ENCODE measurements at places on chromosomes 3 and 15. TPM values are rescaled to one million over a fixed set of nuclear protein-coding genes. Genes with fewer than 3 reads are reported as not detected.

Gene EMC7
- 83.2 TPM for total RNA-seq

Gene DUOX1
- total RNA-seq, result not detected

Gene AMIGO3
- not detected for total RNA-seq

Gene CNTN3
- 0.84 TPM for total RNA-seq

DNA sequence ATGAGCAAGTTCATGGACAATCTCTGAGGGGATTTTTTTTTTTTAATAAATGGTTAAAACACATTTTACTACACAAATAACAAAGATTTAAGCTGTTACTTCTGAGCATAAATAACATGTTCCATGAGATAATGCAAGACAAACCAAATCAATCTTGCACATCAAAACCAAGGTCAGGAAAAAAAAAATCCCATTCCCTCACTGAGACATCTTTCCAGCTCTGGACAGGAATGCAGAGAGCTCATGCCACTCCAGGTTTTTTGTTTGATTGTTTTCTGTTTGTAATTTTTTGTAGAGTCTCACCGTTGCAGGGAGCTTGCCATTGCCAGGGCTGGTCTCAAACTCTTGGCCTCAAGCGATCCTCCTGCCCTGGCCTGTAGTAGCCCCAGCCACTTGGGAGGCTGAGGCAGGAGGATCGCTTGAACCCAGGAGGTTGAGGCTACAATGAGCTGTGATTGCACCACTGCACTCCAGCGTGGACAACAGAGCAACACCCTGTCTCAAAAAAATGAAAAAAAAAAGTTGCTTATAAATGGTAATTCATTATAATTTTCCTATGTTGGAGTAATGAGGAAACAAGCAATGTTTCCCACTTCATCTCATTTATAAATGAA, 14.0 kb downstream of the OSBPL10 start:
- DNase-seq, result no peak

DNA sequence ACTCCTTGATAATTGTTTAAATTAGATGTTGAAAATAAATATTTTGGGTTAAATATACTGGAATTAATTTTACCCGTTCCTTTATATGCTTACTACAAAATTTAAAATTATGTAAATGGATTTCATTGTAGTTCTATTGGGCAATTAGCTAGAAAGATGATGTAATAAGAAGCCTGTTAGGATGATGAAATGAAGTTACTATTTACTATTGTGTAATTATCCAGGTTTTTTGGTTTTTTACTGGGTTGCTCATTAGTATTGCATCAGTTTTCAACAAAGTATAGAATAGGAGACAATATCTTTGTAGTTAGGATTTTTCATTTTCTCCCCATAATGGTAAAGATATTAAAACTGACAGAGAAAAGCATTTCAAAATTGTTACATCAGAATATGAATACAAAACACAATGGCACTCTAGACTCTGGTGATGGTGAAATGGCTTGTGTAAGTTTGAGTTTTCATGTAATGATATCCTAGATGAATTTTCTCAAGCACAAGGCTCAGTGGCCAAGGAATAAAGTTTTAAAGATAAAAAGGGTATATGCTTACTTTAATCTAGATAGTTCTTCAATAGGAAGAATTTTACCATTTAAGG, 222.0 kb downstream of the P3H2 start:
- no peak for DNase-seq

- no peak for DNase-seq
Observed at GRCh38 chr3:193902607-193903511, 233.1 kb upstream of the HES1 start.
